Mesothelial cell of epicardium (in vitro differentiated cells): ENCODE measurements at places on chromosomes 13 and 19. TPM values are rescaled to one million over a fixed set of nuclear protein-coding genes. Genes with fewer than 3 reads are reported as not detected.

DNA sequence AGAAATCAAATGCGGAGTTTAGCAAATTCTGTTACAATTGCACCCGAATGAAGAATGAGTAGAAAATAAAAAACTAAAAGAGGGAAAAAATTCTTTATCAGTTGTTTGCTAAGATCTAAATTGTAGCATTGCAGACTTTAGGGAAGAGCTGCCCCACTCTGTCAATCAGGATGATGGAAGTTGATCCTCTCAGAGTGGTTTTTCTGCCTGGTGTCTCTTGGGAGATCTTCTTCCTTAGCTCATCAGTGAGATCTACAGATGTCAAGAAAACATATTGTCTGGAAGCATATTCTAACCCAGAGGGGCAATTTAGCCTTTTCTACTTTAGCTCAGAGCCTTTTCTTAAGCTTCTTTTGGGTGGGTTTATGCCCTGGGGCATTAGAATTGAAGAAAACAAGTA lies 223.2 kb upstream of the PCDH17 start:
- no peak for DNase-seq
- H3K4me1 ChIP-seq, result no peaks in the 10 kb centered on the region
- no peak overlapping the region for H3K4me3 ChIP-seq

DNA sequence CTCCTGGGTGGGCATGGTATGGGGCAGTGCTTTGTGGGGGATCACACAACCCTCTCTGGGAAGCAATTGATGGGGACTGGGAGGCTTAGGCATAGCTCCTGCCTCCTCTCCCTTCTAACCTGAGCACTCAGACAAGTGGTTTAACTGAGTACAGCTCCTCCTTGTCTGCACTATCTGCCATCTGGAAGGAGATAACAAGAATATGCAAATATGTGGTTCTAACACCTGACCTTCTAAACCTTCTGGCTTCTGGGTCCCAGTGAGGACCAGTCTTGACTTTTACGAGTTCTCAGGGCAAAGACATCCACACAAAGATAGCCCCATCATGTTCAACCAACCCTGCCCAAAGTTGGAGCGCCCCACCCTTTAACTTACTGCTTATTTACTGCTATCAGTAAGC lies 381.0 kb upstream of the TSHZ3 start:
- H3K27ac ChIP-seq, result no peak overlapping the region
- DNase-seq, result no peak
- H3K4me3 ChIP-seq, result no peak overlapping the region
- peaks cover 3% of the 10 kb centered on the region for H3K36me3 ChIP-seq
- peaks cover 2% of the 10 kb centered on the region for H3K4me1 ChIP-seq

- no peak overlapping the region for H3K4me3 ChIP-seq
- H3K36me3 ChIP-seq, result no peaks in the 10 kb centered on the region
- DNase-seq, result no peak
- no peaks in the 10 kb centered on the region for H3K27me3 ChIP-seq
Measured at GRCh38 chr13:68929075-68929745, 1178.4 kb upstream of the ATXN8OS start.

- no peak overlapping the region for H3K4me3 ChIP-seq
- H3K27me3 ChIP-seq, result no peaks in the 10 kb centered on the region
- peaks cover 3% of the 10 kb centered on the region for H3K4me1 ChIP-seq
- no peak for DNase-seq
- peaks cover 4% of the 10 kb centered on the region for H3K36me3 ChIP-seq
Measured at GRCh38 chr19:11373885-11374432, 507 bp upstream of the SWSAP1 start.

DNA sequence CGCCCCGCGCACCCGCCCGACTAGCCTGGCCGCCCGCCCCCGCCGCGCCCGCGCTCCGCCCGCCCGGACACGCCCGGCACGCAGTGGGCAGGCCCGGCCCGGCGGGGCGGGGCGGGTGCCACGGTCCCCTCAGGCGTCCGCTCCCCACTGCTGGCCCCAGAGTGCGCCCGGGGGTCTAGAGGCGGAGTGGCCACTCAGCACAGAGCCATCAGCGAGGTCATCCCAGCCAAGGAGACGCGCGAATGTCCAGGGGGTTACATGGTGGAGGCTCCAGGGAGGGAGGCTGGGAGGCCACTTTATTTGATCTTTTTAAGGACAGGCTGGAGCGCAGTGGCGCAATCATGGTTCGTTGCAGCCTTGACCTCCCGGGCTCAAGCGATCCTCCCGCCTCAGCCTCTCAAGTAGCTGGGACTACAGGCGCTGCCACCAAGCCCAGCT lies 236 bp upstream of the TINCR start:
- no peaks in the 10 kb centered on the region for H3K4me1 ChIP-seq
- DNase-seq, result no peak
- H3K27me3 ChIP-seq, result peaks cover 29% of the 10 kb centered on the region

- H3K4me1 ChIP-seq, result no peaks in the 10 kb centered on the region
- no peak for DNase-seq
- H3K36me3 ChIP-seq, result no peaks in the 10 kb centered on the region
- no peak overlapping the region for H3K27ac ChIP-seq
Measured at GRCh38 chr13:58823701-58824100, 1192.2 kb downstream of the PCDH17 start.

GRCh38 chr19:51889934-51890333 lies 2.2 kb upstream of the ZNF577 start:
- H3K27ac ChIP-seq, result no peak overlapping the region
- no peak for DNase-seq
- no peaks in the 10 kb centered on the region for H3K27me3 ChIP-seq
- H3K36me3 ChIP-seq, result peaks cover 71% of the 10 kb centered on the region
- H3K4me1 ChIP-seq, result peaks cover 6% of the 10 kb centered on the region

DNA sequence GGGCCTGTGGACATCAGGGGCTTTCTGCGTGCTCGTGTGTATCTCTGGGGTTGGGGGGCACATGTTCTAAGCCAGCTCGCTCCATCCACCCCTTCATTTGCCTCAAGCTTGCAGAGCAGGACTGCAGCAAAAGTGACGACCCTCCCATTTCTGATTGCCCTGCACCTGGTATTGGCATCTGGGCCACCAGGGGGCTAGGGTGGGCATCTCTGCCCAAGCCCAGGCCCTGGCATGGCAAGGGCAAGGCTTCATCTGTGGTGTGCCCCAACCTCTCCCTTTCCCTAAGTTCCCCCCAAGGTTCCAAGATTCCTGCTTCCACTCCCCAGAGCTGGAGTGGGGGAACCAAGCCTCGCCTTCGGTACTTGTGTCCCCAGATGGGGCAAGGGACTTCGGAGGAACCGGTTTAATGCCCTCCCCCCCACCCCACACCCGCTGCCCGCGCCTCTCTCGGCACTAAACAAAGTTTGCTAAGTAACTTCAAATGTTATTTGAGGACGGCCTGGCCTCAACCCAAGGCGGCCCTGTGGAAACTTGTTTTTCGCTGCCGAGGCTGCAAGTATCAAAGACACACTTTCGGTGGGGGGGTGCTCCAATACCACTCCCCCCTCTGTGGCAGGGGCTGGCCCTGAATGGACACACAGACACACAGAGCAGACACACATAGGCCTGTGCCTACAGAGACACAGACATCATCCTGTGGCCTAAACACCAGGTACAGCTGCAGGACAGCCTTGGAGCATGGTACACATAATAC lies 12.2 kb downstream of the NFIX start:
- no peak for DNase-seq
- no peak overlapping the region for H3K4me3 ChIP-seq
- H3K27me3 ChIP-seq, result peaks cover 91% of the 10 kb centered on the region
- no peak overlapping the region for H3K27ac ChIP-seq
- peaks cover 19% of the 10 kb centered on the region for H3K36me3 ChIP-seq

DNA sequence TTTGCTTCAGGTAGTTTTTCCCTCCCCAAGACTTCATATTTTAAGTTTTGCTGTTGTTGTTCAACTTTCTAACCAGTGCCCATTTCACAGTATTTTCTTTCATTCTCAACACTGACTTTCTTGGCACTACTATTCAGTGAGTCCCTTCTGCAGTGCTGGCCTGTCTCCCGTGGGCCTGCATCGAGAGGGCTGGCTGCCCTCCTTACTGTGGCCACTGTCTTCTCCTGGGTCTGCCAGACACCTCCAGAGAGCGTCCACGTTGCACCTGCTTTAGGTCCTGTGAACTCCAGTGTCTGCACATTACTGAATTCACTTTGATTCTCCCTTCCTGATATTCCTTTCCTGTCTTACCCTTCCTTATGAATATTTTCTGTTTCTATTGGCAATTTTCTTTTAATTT lies 27.3 kb downstream of the COL4A1 start:
- H3K4me3 ChIP-seq, result no peak overlapping the region
- H3K4me1 ChIP-seq, result peaks cover 16% of the 10 kb centered on the region
- H3K27ac ChIP-seq, result no peak overlapping the region
- H3K27me3 ChIP-seq, result no peaks in the 10 kb centered on the region

DNA sequence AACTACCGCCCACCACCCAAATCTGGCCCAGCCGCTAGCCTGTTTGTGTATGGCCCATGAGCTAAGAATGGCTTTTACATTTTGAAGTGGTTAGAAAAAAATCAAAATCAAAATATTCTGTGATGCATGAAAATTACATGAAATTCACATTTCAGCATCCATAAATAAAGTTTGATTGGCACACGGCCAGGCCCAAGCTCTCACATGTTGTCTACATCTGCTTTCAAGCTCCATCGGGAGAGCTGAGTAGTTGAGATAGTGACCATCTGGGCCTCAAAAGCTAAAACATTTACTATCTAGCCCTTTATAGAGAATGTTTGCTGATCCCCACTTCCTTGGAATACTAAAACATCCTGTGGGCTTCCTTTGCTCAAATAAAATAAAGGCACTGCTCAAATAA lies 14.5 kb downstream of the RFX2 start:
- peaks cover 23% of the 10 kb centered on the region for H3K4me1 ChIP-seq
- H3K27ac ChIP-seq, result no peak overlapping the region
- DNase-seq, result no peak
- no peaks in the 10 kb centered on the region for H3K36me3 ChIP-seq

The SLAIN1 gene
- total RNA-seq, result 32.8 to 33.4 TPM (median 32.9 TPM) in 3 replicates

The ZNF492 gene
- total RNA-seq, result not detected in 3 replicates
